ENCODE measurements at places on chromosomes 12 and 14.
A peak's percentile ranks its signal among the peaks of the same experiment; 100 is the strongest.

GRCh38 chr12:88957358-88957757 is 377.1 kb upstream of the KITLG start:
- DNase-seq = no peak

DNA sequence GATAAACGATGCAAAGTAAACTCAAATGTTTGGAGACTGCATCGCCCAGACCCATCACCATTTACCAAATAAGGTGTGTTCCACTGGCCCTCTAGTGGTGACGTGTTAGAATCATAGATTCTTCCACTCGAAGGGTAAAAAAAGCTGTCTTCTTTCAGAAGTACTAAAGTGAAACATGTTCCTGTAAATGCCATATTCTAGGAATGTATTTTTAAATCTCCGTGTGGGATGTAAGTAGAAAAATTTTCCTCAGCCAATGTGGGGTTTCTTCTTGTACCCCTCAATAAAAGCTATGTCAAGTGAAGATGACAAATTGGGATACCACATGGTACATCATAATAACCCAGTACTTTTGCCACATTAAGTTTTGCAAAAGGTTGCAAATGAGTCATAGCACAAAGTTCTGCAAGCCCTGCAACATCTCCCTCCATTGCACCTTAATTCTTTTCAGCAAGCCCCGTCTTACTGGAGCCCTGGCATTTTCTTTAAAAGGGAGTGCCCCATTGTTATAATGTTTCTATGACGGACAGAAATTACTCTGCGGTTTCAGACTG is 100.8 kb downstream of the CCER1 start:
- peak; percentile 12 for DNase-seq

DNA sequence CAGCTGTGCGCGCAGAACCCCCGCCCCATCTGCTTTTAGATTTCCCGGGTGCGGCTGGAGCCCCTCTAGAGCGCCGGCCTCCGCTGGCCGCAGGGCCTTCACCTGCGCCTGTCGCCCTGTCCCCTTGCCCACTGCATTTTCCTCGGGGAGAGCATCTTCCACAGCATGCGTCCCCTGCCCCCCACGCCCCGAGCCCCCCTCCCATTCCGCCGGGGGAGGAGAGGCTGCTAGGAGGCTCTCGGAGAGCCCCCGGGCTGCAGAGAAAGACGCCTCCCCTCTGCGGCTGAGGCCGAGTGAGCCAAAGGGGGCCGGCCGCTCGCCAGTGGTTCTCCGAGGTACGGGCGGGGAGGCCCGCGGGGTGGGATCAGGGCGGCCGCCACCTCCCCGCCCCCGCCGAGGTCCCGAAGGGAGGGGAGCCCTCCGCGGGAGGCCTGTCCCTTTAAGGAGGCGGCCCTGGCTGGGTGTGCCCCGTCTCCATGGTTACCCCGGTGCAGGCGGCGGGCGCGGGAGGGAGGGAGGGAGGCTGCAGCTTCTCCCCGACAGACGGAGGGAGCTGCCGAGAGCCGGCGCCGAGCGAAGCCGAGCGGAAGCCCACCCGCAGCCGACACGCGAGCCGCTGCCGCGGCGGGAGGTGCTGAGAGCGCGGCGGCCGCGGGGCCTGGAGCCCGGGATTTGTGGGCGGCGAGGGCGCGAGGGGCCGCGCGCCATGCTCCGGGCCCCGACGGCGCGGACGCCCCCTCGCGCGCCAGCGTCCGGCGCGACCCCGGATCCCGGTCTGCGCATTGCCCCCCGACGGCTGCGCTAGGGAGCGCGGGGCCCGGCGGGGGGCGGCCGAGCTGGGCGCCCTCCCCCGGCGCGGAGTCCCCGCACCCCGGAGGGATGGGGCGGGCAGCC is at the start of gene KCNH3:
Gene KCNH3 (plus strand): TSS at position 521 of the 894 bp plus-strand sequence. CDS start 387 bp downstream, outside the sequence.
- no peak for DNase-seq

DNA sequence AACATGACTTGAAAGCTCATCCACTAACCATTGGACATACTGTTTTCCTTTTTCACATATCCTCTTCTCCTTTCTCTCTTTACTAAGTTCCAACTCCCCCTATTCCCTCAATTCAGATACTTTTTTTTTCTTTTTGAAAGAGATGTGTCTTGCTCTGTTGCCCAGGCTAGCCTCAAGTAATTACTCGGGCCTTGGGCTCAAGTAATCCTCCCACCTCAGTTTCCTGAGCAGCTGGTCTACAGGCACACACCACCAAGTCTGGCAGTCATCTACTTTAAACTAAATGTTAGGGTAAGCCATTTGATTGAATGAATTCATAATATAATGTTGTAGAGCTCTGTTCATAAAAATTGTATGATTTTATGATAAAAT is 15.5 kb downstream of the LEMD3 start:
- no peak for DNase-seq

DNA sequence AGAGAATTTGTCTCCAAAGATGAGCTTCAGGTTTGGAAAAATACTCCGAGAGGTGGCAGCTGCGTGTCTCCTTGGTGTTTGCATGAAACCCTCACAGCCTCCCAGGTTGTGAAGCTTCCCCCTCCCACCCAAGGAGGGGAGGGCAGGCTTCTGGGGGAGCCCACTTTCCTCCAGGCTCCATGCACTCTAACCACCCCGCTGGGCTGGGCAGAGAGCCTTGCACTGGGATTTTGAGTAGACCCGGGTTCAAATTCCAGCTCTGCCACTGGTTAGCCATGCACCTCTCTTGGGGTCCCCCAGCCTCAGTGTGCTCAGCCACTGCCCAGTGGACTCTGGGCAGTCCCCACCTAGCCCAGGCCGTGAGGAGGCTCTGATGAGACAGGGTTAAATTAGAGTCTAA is 4.3 kb upstream of the DLK1 start:
- no peak for DNase-seq

- DNase-seq = no peak
Observed at GRCh38 chr14:76509311-76509710, 133.4 kb downstream of the ESRRB start.

DNA sequence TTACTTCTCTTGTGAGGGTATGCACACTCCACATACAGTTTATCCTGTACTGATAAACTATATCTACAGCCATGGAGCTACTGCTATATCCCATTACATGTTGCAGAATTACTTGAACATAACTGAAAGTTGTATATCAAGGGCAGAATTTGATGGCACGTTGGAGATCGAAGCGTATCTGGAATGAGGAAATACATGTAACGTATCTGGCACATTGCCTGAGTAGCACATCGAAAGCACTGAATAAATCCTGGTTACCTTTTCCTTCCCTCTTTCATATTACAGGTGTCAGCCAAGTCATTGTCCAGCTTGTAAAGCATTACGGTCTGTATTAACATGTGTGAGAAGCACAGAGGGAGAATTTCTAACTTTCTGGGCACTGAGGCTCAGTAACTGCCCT is 42.1 kb upstream of the LIN7A start:
- no peak for DNase-seq

- no peak for DNase-seq
Observed at GRCh38 chr12:10214895-10215267, 2.2 kb downstream of the GABARAPL1 start.

DNA sequence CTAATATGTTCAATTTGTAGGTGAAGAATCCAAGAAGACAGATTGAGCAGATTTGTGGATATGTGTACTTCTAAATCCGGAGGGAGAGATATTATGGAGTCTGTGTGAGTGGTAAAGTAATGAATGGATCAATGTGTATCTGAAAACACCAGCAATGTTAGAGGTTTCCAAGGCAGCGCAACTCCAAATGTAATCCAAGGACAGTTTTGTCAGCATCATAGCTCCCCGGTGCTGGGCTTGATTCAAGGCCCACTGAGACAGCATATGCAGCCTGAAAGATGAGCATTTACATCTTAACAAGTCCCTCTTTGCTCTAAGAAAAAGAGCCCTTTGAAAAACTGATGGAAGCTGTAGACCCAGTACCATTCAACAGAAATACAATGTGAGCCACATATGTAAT is 38.3 kb upstream of the FRMD6 start:
- no peak for DNase-seq
